Esophagus muscularis mucosa (tissue), 4 donors: ENCODE measurements at places on chromosomes 13 and 19. TPM values are rescaled to one million over a fixed set of nuclear protein-coding genes. Genes with fewer than 3 reads are reported as not detected.

DNA sequence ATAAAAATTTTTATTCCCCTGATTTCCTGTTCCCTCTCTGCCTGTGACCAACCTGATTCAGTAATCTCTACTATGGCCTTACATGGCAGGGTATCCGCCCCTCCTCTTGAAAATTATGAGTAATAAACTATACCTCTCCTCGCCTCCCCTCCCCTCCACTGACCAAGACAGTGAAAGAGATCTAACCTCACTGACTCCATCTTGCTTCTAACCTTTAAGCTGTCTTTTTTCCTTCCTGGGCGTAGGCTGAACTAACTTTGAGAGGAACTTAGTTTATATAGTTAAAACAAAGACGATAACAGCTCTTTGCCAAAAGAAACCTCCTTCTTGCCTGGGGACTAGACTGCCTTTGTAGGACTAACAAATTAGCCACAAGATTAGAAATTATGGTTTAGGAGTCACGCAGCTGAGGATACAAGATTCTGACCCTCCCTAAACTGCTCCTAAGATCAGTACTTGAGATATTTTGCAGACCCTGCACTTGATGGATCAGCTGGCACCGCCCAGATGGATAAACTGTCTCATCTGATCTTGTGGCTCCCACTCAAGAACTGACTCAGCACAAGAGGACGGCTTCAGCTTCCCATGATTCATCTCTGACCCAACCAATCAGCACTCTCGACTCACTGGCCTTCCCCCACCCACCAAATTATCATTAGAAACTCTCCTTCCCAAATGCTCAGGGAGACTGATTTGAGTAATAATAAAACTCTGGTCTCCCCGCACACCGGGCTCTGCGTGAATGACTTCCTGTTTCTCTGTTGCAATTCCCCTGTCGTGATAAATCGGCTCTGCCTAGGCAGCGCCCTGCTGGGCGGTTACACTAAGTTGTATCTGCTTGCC lies 187.1 kb downstream of the TDRD3 start:
- DNase-seq: no peak
- H3K4me3 ChIP-seq: no peak overlapping the region
- H3K4me1 ChIP-seq: no peaks in the 10 kb centered on the region
- H3K27ac ChIP-seq: no peak overlapping the region
- no peaks in the 10 kb centered on the region for H3K36me3 ChIP-seq

Gene KRTDAP
- not detected for total RNA-seq

GRCh38 chr19:45385392-45386221 lies 15.2 kb upstream of the ERCC2 start:
- H3K27me3 ChIP-seq: no peaks in the 10 kb centered on the region
- no peaks in the 10 kb centered on the region for H3K36me3 ChIP-seq
- peaks cover 8% of the 10 kb centered on the region for H3K4me1 ChIP-seq
- H3K4me3 ChIP-seq: no peak overlapping the region

Gene SOX1
- not detected for total RNA-seq

Gene RUBCNL
- 0.86 TPM for total RNA-seq

DNA sequence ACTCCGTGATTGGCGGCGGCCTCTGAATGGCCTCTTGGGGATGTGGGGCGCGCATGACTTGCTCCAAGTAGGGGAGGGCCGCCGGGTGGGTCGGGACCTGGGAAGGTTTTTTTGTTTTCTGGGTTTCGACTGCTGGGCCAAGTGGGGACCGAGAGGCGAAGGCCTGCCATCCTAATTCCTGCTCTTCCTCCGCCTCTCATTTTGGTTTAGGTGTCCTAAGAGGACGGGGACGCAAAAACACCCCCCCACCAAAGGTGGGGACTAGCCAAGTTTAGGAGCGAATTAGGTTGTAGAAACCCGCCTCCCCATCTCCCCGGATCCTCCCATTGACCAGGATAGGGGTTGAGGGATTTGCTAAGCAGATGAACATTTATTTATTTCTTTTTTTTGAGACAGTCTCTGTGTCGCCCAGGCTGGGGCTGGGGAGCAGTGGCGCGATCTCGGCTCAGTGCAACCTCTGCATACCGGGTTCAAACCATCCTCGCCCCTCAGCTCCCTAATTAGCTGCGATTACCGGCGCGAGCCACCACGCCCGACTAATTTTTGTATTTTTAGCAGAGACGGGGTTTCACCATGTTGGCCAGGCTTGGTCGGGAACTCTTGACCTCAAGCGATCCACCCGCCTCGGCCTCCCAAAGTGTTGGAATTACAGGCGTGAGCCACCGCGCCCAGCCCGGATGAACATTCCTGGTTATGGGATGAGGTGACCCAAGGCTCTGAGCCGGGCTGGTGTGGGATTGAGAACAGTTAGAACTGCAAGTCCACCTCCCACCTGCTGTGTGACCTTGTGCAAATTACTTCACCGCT lies 838 bp downstream of the PPP2R1A start:
- peak overlapping the region; percentile 86 for H3K4me3 ChIP-seq
- H3K27me3 ChIP-seq: no peaks in the 10 kb centered on the region
- H3K27ac ChIP-seq: peak overlapping the region; percentile 97
- no peak for DNase-seq
- peaks cover 60% of the 10 kb centered on the region for H3K4me1 ChIP-seq

Gene S1PR2
- 15.7 TPM for total RNA-seq

Gene ZNF223
- total RNA-seq: 0.83 TPM

- no peaks in the 10 kb centered on the region for H3K4me1 ChIP-seq
- H3K27ac ChIP-seq: no peak overlapping the region
- H3K36me3 ChIP-seq: no peaks in the 10 kb centered on the region
- no peak for DNase-seq
These were observed 12.1 kb upstream of the HAS1 start for GRCh38 chr19:51735759-51736449.

DNA sequence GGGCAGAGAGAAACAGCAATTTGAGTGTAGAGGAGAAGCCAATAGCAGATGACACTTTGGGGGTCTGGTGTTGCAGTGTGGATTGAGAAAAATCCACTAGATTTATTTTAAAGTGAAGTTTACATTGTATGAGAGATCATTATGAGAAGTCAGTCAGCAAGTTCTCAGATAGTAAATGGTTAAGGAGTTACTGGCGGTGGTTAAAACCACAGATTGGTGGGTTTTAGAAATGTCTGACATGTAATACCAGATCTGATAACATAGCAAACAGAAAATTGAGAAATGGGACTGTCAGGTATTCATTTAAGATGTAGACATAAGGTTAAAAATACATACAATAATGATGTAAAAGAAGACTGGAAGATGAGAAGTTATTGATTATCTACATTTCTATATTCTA lies 7.2 kb downstream of the ABHD13 start:
- no peak for DNase-seq
- H3K27me3 ChIP-seq: no peaks in the 10 kb centered on the region
- no peaks in the 10 kb centered on the region for H3K36me3 ChIP-seq

GRCh38 chr13:96810104-96810503 lies 184.2 kb downstream of the OXGR1 start:
- no peak for DNase-seq
- H3K27ac ChIP-seq: no peak overlapping the region
- H3K4me3 ChIP-seq: no peak overlapping the region
- H3K4me1 ChIP-seq: no peaks in the 10 kb centered on the region
- H3K36me3 ChIP-seq: no peaks in the 10 kb centered on the region

Gene SBSN
- total RNA-seq: not detected

Gene CCDC70
- total RNA-seq: not detected

DNA sequence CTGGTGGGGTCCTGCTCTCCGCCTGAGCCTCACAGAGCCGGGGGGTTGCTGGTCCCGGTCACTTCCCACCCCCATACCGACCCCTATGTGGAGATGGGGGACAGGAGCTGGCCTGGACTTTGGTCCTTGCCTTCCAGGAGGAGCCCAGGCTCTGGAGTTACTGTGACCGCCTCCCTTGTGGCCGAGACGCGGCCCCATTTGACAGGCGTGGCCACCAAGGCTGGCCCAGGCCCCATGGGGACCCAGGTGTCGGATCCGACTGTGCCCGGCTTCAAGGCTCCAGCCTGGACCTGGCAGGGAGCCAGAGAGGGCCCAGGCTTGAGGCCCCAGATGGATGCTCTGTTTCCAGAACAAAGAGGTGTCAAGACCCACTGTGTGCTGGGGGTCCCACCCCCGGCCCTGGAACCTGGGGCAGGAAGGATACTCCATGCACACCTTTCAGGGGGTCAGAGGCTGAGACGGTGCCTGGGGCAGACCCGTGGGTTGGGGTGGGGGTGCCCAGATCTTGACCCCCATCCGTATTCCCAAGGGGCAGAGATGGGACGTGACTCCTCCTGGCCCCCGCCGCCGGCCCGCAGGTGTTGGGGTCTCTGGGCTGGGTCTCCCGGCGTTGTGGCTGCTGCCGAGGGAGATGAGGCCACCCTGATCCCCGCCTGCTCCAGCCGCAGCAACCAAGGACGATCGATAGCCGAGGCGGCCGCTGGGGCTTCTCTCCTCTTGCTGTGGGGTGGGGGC lies 47.8 kb upstream of the TCF3 start:
- H3K4me3 ChIP-seq: no peak overlapping the region
- H3K4me1 ChIP-seq: no peaks in the 10 kb centered on the region

Gene LRRC63
- not detected for total RNA-seq

Gene GNG7
- total RNA-seq: 12.8 TPM

- no peak overlapping the region for H3K27ac ChIP-seq
- no peaks in the 10 kb centered on the region for H3K27me3 ChIP-seq
- no peak for DNase-seq
These were observed 10.0 kb upstream of the C19orf33 start for GRCh38 chr19:38294090-38294489.

- DNase-seq: no peak
- H3K4me1 ChIP-seq: peaks cover 38% of the 10 kb centered on the region
- no peak overlapping the region for H3K4me3 ChIP-seq
- H3K27ac ChIP-seq: no peak overlapping the region
- H3K36me3 ChIP-seq: no peaks in the 10 kb centered on the region
These were observed 273.4 kb downstream of the NHLRC3 start for GRCh38 chr13:39311619-39312018.

Gene NLRP12
- 1.8 TPM for total RNA-seq

DNA sequence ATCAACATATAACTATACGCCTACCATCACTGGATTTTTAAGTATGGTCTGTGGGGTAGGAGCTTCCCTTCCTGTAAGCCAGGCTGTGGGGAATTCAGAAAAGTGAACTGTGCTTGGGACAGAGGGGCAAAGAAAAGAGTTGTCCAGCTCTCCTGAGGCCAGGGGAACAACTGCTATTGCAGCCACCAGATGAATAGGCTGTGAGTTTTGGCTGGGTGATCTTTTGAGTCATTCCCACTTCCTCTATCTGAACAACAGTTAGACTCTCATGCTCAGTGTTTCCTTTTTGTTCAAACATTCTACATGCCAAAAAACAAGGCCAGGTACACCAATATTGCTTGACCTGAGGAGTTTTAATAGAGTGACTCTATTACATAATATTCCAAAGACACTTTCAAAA lies 426.2 kb upstream of the DACH1 start:
- no peak overlapping the region for H3K4me3 ChIP-seq
- no peak overlapping the region for H3K27ac ChIP-seq
- no peaks in the 10 kb centered on the region for H3K36me3 ChIP-seq
- H3K4me1 ChIP-seq: peaks cover 5% of the 10 kb centered on the region

DNA sequence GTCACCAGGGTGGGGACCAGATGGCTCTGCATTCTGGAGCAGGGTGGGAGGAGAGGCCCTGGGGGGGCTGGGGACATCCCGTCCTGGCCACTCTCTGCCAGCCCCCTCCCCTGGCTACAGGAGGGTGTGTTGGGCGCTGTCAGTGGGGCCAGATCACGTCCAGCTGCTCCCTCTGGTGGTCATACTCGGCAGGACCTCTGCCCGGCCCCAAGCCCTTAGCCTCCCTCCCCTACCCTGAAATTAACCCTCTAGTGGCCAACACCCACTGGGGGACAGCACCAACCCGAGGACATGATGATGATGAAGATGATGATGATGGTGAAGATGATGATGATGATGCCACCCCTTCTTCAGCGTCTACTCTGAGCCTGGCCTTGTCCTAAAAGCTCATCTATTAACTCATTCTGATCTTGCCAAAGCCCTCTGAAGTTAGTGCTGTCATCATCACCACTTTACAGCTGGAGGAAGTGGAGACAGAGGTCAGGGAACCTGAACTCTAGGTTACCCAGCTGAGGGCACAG lies 590 bp upstream of the LGI4 start:
- H3K4me3 ChIP-seq: peak overlapping the region; percentile 50
- H3K4me1 ChIP-seq: peaks cover 55% of the 10 kb centered on the region
- H3K27me3 ChIP-seq: peaks cover 4% of the 10 kb centered on the region
- peak overlapping the region; percentile 66 for H3K27ac ChIP-seq

- H3K4me1 ChIP-seq: no peaks in the 10 kb centered on the region
- H3K27ac ChIP-seq: no peak overlapping the region
- no peaks in the 10 kb centered on the region for H3K36me3 ChIP-seq
These were observed 813.4 kb downstream of the SLITRK6 start for GRCh38 chr13:84985860-84986259.

DNA sequence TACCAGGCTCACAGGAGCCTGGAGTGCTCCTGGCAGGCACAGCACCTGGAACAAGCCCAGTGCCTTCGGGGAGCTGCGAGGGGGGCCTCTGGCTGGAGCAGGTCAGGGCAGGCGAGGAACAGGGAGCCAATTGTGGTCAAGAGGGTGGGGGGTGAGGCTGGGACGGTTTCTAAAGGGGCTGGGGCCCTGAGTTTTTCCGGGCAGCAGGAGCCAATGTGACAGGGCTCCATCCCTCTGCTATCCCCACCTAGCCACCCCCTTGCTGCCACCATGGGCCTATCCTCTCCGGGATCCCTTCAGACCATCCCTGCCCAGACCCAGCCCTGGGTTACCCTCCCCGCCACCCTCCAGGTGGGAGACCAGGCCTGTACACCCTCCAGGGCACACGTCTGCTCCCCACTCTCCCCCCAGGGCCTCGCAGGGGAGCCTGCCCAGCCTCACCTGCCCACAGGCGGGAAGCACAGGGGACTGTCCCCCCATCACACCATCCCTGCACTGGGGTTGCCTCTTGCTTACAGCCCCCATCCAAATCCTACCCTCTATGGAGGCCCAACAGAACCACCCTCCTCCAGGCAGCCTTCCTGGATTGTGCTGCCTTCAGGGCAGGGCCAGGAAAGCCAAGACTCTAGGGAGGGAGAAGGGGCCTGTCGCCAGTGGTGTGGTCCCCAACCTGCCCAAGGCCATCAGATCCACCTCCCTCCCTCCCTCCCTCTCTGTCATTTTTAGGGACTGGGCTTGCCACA lies 121.0 kb downstream of the URI1 start:
- H3K4me3 ChIP-seq: no peak overlapping the region
- H3K27me3 ChIP-seq: no peaks in the 10 kb centered on the region
- H3K4me1 ChIP-seq: no peaks in the 10 kb centered on the region
- DNase-seq: no peak
